ENCODE measurements at places on chromosomes 5 and 9. TPM values are rescaled to one million over a fixed set of nuclear protein-coding genes. Genes with fewer than 3 reads are reported as not detected.

PTGS1 gene
- polyA plus RNA-seq, result 0.17 TPM

DOCK2 gene
- polyA plus RNA-seq, result 0.15 TPM

MSX2 gene
- polyA plus RNA-seq, result not detected

SH3RF2 gene
- polyA plus RNA-seq, result not detected

C8G gene
- not detected for polyA plus RNA-seq

Measured in neural cell (in vitro differentiated cells).